A549 treated with Hydrocortisone at 1 μM for 4 hours (cell line): ENCODE measurements at places on chromosomes 2 and 18. TPM values are rescaled to one million over a fixed set of nuclear protein-coding genes. Genes with fewer than 3 reads are reported as not detected.

The BMP10 gene
- total RNA-seq: not detected in 5 replicates

The NOP58 gene
- 111 to 140 TPM (median 119 TPM) in 5 replicates for total RNA-seq

The DNMT3A gene
- total RNA-seq: 6.7 to 9.0 TPM (median 8.3 TPM) in 5 replicates

The ARID5A gene
- total RNA-seq: 3.6 to 4.6 TPM (median 4.1 TPM) in 5 replicates

The CCL20 gene
- total RNA-seq: 3.4 to 7.8 TPM (median 6.1 TPM) in 5 replicates

The ANTXR1 gene
- total RNA-seq: 97.2 to 167 TPM (median 135 TPM) in 5 replicates

The ERBB4 gene
- not detected in 5 replicates for total RNA-seq

The NPHP1 gene
- total RNA-seq: 5.9 to 8.1 TPM (median 7.0 TPM) in 5 replicates

The LRRC30 gene
- not detected in 5 replicates for total RNA-seq

The TUBB6 gene
- 191 to 219 TPM (median 200 TPM) in 5 replicates for total RNA-seq

The TMEM198 gene
- 0.70 to 1.3 TPM (median 1.0 TPM) in 5 replicates for total RNA-seq

The RUFY4 gene
- 0.09 TPM in 1 of 5 replicates, not detected in the others for total RNA-seq

The BIRC6 gene
- total RNA-seq: 24.8 to 44.6 TPM (median 27.9 TPM) in 5 replicates

The IL1R1 gene
- total RNA-seq: 35.7 to 54.7 TPM (median 43.7 TPM) in 5 replicates

The GPR45 gene
- not detected in 5 replicates for total RNA-seq

The ELMOD3 gene
- total RNA-seq: 10.6 to 15.2 TPM (median 11.6 TPM) in 5 replicates

The POTEC gene
- total RNA-seq: not detected in 5 replicates

The FOXD4L1 gene
- total RNA-seq: 0.21 to 0.55 TPM (median 0.29 TPM) in 5 replicates

The SERPINB4 gene
- 0.09 to 0.25 TPM (median 0.18 TPM) in 4 of 5 replicates, not detected in the other for total RNA-seq

The DLX2 gene
- 0.29 to 0.66 TPM (median 0.59 TPM) in 5 replicates for total RNA-seq

The CTAGE1 gene
- not detected in 5 replicates for total RNA-seq

The GNLY gene
- 0.08 to 0.31 TPM (median 0.18 TPM) in 5 replicates for total RNA-seq

The DTNB gene
- total RNA-seq: 8.5 to 9.4 TPM (median 9.1 TPM) in 5 replicates

The GKN2 gene
- 1.8 to 3.1 TPM (median 2.5 TPM) in 5 replicates for total RNA-seq

The RAMP1 gene
- total RNA-seq: 0.15 TPM in 1 of 5 replicates, not detected in the others

The ALK gene
- 0.02 TPM in 1 of 5 replicates, not detected in the others for total RNA-seq

The EGR4 gene
- total RNA-seq: 0.13 to 0.33 TPM (median 0.15 TPM) in 5 replicates

The RGPD3 gene
- 0.06 to 0.23 TPM (median 0.17 TPM) in 5 replicates for total RNA-seq

The GPR155 gene
- 0.13 to 0.74 TPM (median 0.44 TPM) in 5 replicates for total RNA-seq

The CD207 gene
- total RNA-seq: not detected in 5 replicates

The HAUS1 gene
- total RNA-seq: 33.7 to 48.7 TPM (median 35.3 TPM) in 5 replicates

The NCKAP5 gene
- 0.71 to 1.3 TPM (median 0.97 TPM) in 5 replicates for total RNA-seq

The ANKRD30B gene
- not detected in 5 replicates for total RNA-seq

The MYO5B gene
- 7.3 to 9.2 TPM (median 8.4 TPM) in 5 replicates for total RNA-seq

The C1GALT1C1L gene
- total RNA-seq: 2.3 to 2.7 TPM (median 2.6 TPM) in 5 replicates

The SIX2 gene
- total RNA-seq: 1.5 to 2.1 TPM (median 1.6 TPM) in 5 replicates

The SPDYA gene
- 0.16 to 0.21 TPM (median 0.20 TPM) in 5 replicates for total RNA-seq

The SLC5A7 gene
- not detected in 5 replicates for total RNA-seq

The ACOXL gene
- not detected in 5 replicates for total RNA-seq

The SOX11 gene
- total RNA-seq: not detected in 5 replicates

The DSG4 gene
- not detected in 5 replicates for total RNA-seq

The LYPD6 gene
- total RNA-seq: 0.06 to 0.09 TPM (median 0.08 TPM) in 5 replicates

The ARHGEF4 gene
- 9.3 to 12.1 TPM (median 9.8 TPM) in 5 replicates for total RNA-seq

The COA5 gene
- 15.6 to 24.5 TPM (median 23.4 TPM) in 5 replicates for total RNA-seq

The NGEF gene
- 12.2 to 18.6 TPM (median 15.8 TPM) in 5 replicates for total RNA-seq

The FECH gene
- total RNA-seq: 36.1 to 38.7 TPM (median 37.3 TPM) in 5 replicates
